GM12878 (cell line): ENCODE measurements at places on chromosomes 3 and 15.

DNA sequence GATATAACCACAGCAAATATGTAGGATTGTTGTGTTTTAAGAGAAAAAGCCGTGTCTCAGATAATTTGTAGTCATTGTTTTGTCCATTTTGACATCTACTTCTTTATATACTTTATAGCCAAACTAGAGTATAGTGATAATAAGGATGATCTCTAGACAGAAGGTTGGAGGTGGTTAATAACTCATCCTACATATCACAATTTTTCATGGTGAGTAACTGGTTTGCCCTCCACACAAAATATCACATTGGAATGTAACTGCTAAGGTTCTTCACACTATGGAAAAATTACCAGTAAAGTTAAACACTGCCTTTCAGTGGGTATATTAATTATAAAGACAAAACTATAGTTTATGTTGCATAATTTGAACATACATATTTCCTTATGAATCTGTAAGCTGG, 380.7 kb downstream of the LPP start:
- DNase-seq, result no peak

DNA sequence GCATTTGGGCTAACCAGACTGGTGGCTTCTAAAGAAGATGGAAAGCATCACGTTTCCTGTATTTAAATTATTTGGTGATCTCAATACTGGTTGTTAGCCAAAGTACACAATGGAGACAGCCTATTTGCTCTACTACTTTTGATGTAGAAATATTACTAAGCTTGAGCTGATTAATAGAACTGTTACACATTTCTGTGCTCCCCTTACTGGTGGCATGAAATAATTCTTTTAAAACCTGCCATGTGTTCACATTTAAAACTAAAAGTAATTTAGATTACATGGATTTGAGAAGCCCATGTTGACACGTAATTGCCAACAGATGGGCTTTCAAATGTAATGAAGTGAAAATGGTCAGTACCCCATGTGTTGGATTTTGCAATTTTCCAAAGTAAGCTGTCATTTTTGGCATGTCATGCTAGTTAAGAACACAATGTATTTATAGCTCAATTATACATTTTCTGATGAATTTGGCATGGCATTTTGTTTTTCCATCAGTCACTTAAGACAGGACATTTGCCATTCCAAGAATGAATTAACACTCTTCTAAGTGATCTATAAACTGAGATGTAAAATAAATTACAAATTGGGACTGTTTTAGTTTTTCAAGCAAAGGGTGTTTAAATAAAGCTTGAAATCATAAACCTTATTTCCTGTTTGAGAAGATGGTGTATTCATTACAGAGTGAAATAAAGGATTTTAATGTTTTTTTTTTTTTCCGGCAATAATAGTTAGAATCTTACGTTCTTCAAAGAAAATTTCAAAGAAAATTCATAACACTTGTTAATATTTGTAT, 10.8 kb upstream of the RARRES1 start:
- no peak for DNase-seq

- no peak for DNase-seq
Measured at GRCh38 chr15:52368402-52368801, 72.8 kb upstream of the MYO5C start.

- no peak for DNase-seq
Measured at GRCh38 chr3:146569314-146569713, 24.9 kb upstream of the PLSCR1 start.
